Spinal cord (tissue), 10 donors: ENCODE measurements at places on chromosomes 4 and X. TPM values are rescaled to one million over a fixed set of nuclear protein-coding genes. Genes with fewer than 3 reads are reported as not detected.

The SH3RF1 gene
- total RNA-seq: 17.1 TPM

The ARX gene
- not detected for total RNA-seq

The UGT8 gene
- total RNA-seq: 319 TPM

The ESX1 gene
- total RNA-seq: 0.10 TPM

The SPIN4 gene
- total RNA-seq: 9.9 TPM

The UGT2B17 gene
- not detected for total RNA-seq

The KLKB1 gene
- 23.7 TPM for total RNA-seq

The TAF9B gene
- 43.6 TPM for total RNA-seq

The NAP1L3 gene
- 160 TPM for total RNA-seq

The MFAP3L gene
- total RNA-seq: 34.4 TPM

The WWC2 gene
- 28.0 TPM for total RNA-seq

The KLHL4 gene
- total RNA-seq: 11.5 TPM

The MAGEB16 gene
- total RNA-seq: not detected

The CLDN22 gene
- total RNA-seq: 0.06 TPM

The SPANXN4 gene
- not detected for total RNA-seq

The FRMPD4 gene
- total RNA-seq: 9.8 TPM

The HELQ gene
- 18.2 TPM for total RNA-seq

The F8A2 gene
- not detected for total RNA-seq

The SPATA4 gene
- 1.1 TPM for total RNA-seq

The FRAS1 gene
- 22.0 TPM for total RNA-seq

The RHOXF2B gene
- total RNA-seq: not detected
